Ureter (tissue), 1 donor: ENCODE measurements at places on chromosomes 13 and 19. TPM values are rescaled to one million over a fixed set of nuclear protein-coding genes. Genes with fewer than 3 reads are reported as not detected.
A peak's percentile ranks its signal among the peaks of the same experiment; 100 is the strongest.

GAMT gene
- total RNA-seq, result 9.3 TPM

NFIX gene
- 91.7 TPM for total RNA-seq

LILRA2 gene
- 2.2 TPM for total RNA-seq

ZNF99 gene
- 0.34 TPM for total RNA-seq

TSKS gene
- total RNA-seq, result 0.44 TPM

CEACAM8 gene
- not detected for total RNA-seq

UPK1A gene
- total RNA-seq, result 631 TPM

DNA sequence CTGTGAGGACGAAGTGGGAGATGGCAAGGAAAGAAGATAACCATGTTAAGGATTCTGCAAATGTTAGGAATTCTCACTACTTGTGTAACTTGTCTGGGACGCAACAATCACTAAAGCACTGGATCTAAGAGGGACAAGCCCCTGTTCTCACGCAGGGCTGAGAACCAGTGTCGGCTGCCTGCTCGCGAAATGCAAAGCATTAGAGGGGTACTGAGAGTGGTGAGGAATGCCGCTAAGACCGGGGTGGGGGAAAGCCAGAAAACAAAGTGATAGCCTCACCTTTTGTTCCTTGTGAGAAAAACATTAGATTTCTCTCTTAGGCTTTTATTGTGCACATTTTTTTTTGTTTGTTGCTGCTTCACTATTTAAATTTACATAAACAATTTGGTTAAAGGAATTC, 241.9 kb downstream of the ABCC4 start:
- DNase-seq, result no peak

GRCh38 chr19:41376241-41376997, at the start of gene TMEM91:
TSS of gene TMEM91 (plus strand) at chr19:41376533. CDS start at chr19:41378310, 1,777 bp downstream.
- DNase-seq, result no peak

DNA sequence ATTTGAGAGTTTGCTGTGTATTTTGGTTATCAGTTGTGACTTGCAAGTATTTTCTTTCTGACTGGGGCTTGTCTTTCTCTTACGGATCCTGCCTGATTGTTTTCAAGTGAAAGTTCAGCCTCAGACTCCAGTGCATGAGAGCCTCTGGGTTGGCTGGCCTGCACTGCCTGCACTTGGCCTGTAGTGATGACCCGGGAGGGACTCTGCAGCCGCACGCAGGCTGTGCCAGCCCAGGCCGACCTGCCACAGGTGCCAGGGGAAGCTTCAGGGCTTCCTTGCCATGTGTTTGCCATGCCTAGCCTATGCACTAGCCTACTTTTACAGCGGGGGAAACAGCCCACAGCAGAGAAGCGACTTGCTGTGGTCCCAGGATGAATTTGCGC, 77.0 kb downstream of the KDM4B start:
- no peak for DNase-seq

GRCh38 chr13:73913079-73913740, 221.0 kb downstream of the KLF12 start:
- DNase-seq, result no peak

DNA sequence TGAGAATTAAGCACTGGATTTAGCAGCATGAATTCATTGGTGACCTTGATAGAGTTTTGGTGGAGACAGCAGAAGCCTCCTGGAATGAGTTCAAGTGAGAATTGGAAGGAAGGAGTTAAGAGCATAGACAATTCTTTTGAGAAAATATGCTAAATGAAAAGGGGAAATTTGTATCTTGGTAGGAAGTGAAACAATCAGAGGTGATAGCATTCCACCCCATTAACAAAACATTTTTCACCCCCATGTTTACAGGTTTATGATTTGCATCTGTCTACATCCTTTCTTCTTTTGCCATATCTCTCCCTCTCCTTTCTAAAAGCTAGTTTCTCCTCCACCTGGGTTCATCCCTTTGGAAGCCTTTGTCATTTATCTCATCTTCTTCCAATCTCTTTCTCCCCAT, 27.5 kb downstream of the LNX2 start:
- no peak for DNase-seq

DNA sequence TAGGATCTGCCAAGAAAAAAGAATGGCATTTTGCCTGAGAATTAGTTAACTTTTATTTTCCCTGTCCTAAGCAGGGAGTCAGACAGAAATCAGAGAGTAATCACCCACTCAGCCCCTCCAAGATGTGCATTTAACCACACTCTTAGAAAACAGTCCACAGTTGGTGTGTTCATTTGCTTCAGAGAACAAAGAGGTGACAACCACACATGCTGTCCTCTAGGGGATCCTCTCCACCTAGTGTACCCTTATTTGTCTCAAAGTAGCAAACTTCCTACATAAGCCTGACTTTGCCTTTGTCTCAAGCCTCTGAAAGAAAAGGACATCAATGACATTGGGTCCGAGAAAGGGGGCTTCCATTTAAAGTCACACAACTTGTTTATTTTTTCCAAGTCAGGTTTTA, 107.0 kb upstream of the RFC3 start:
- DNase-seq, result no peak

GRCh38 chr19:48628486-48629296, 8.5 kb downstream of the DBP start:
- peak; percentile 55 for DNase-seq

- DNase-seq, result no peak
Measured at GRCh38 chr13:110475550-110476219, 85.8 kb downstream of the RAB20 start.

DNA sequence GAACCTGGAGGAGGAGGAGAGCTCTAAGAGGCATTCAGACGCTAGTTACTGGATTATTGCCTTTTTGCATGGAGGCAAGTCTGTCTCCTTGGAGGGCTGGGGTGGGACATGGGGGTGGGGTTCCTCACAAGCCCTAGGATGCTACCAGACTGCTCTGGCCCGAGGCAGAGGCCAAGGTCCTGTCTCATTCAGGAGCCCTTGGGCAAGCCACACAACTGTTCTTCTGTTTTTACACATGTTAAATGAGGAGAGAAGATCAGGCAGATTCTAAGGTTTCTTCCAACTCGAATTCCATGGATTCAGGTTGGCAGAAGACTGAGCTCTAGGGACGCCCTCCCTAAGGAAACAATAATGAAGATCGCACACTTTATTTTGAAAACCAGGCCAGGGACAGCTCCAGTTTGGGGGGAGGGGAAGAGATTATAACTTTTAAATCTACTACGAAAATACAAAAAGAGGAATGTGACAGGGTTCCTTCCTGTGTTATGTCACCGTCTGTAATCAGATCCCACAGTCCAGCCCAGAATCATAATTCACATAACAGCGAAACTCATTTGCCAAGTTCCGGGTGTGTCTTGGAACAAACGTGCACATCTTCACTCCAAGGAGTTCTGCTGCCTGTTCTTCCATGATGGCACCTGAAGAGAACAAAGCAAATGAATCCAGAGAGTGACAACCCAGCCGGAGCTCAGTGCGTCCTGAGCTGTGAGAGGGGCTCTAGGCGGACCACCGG, 25.2 kb downstream of the IL17D start:
- no peak for DNase-seq

DNA sequence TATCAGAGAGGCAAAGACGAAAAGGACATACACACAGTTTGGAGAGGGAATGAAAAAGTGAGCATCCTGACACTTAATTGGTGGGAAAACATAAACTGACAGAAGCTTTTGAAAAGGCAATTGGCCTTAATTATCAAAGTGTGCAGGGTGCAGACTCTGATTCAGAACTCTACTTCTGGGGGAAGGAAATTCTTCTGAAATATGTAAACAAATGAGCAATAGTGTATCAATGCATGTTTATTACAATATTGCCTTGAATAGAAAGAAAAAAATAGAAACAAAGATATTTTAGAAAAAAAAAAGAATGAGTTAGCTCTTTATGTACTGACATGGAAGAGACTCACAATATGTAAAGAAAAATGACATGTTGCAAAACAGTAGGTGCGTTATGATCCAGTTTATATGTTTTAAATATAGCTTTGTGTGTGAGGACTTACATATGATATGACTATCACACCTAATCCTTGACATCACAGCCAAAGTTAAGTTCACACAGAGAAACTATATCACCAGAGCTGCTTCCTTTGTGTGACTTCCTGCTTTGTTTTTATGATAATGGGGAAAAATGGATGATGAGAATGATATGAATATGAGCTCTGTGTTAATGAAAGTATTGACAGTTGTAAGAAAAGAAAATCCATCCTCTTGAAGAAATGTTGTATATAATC, 182.4 kb downstream of the KCTD12 start:
- no peak for DNase-seq

DNA sequence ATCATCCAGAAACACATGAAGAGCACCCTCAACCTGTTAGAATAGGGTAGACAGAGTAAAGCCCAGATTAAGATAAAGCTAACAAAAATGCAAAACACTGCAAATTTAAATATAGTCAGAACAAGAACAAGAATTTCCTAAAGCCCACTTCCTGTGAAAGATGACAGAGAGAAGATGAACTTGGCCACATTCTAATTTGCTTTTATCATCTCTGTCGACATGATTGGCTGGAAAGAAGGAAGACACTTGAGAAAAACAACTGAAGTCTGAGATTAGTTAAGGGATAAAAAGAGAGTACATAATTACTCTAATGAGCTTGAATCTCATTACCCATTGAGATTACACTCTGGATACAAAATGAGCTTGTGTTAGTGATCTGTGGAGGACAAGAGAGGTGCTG, 537.6 kb downstream of the KLF5 start:
- no peak for DNase-seq

DNA sequence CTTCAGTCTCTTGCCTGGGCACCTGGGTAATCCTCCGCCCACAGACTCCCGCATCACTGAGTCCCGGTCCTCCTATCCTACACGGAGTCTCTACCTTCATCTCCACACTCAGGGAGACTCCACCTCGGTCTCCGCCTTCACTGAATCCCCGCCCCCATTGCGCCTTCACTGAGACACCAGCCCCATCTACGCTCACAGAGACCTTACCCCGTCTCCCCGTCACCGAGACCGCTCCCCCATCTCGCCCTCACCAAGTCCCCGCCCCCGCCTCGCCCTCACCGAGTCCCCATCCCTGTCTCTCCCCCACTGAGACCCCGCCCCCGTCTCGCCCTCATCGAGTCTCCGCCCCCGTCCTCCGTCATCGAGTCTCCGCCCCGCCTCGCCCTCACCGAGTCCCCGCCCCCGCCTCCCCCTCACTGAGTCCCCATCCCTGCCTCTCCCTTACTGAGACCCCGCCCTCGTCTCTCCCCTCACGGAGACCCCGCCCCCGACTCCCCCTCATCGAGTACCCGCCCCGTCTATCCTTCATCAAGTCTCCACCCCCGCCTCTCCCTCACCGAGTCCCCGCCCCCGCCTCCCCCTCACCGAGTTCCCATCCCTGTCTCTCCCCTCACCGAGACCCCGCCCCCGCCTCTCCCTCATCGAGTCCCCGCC, 23.1 kb upstream of the ZNF846 start:
- peak; percentile 99 for DNase-seq

DNA sequence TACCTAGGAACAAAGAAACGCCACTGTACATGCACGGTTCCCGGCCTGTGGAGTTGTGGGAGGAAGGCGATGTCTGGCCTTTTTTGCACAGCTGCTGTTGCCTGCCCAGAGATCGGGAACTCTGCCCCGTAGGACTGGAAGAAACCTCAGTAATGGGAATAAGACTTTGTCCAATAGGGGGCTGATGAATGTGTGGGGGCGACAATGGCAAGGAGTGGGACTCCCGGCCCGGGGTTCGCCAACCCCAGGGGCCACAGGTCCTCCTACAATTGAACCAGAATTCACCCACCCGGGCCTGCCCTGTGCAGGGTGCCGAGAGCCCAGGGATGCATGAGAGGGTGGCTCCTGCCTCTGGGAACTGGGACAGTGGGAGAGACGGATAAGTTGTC, 2.0 kb upstream of the CEBPA start:
- DNase-seq, result no peak
